ENCODE measurements at places on chromosomes 6 and 20. TPM values are rescaled to one million over a fixed set of nuclear protein-coding genes. Genes with fewer than 3 reads are reported as not detected.

DNA sequence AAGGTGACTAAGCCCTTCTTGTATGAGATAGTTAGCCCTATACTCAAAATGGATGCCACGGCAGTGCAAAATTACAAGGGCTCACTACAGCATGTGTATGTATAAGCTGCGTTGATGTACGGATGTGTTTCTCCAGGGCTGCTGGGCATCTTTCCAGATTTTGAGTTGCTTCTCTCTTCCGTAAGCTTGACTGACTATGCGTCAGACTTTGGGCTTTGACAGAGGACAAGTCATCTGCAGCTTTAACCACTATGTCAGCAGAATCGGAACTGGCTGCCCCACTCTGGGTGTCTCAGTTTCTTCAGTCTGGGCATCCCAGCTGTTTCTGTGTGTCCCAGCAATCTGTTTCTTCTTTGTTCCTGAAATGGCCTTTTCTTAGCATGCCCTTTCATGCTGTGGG, 241.6 kb downstream of the BTBD3 start:
- DNase-seq, result no peak

DNA sequence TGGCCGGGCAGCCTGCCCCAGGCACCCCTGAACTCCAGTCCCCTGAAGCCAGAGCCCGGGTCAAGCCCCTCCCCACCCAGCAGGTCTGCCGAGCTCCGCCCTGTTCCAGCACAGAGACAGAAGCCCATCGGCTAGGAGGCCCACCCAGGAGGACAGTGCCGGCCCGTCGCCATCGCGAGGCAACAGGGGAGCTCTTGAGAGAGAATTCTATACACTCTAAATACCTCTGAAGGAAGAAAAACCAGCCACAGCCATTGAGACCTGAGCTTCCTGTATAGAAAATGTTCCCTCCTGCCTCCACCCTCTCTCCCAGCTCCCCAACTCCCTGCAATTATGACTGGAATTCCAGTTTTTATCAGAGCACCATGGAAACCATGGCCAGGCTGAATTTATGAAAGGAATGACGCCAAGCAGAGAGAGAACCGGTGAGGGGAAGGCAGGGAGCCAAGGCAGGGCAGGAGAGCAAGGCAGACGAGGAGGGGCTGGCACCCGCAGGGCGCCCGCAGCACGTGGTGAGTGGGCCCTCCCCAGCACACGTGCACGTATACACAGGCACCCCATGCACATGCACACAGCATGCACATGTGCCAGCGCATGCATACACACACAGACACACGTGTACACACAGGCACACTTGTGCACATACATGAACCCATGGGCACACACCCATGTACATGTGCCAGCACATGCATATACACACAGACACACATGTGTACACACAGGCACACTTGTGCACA, 27.6 kb upstream of the MRGBP start:
- no peak for DNase-seq

- DNase-seq, result peak; percentile 65
Measured at GRCh38 chr6:17600527-17601385, 654 bp downstream of the FAM8A1 start.

The VSTM2L gene
- polyA plus RNA-seq, result 1.7 TPM

The CD93 gene
- 66.7 TPM for polyA plus RNA-seq

All from hindlimb muscle (tissue), 1 donor.